Immature natural killer cell (primary cell): ENCODE measurements at places on chromosomes 6 and 20.
A peak's percentile ranks its signal among the peaks of the same experiment; 100 is the strongest.

- DNase-seq: peak; percentile 29
These were observed 36.7 kb downstream of the MAN1A1 start for GRCh38 chr6:119312875-119313338.

DNA sequence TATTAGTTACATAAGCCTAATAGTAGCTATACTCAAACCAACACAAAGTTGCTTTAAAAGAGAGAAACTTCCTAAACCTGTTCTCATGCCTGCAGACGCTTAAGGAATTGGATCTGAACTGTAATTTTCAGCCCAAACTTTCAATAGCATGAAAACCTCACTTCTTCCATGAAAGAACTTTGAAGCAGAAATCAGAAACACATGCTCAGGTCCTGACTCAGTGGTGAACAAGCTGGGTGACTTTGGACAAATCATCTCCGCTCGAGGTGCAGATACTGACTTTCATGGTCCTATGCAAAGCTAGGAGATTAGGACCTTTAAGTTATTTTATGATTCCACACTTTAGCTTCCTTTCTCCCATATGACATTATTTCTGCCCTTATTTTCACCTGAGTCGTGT, 36.5 kb downstream of the NOX3 start:
- DNase-seq: no peak

DNA sequence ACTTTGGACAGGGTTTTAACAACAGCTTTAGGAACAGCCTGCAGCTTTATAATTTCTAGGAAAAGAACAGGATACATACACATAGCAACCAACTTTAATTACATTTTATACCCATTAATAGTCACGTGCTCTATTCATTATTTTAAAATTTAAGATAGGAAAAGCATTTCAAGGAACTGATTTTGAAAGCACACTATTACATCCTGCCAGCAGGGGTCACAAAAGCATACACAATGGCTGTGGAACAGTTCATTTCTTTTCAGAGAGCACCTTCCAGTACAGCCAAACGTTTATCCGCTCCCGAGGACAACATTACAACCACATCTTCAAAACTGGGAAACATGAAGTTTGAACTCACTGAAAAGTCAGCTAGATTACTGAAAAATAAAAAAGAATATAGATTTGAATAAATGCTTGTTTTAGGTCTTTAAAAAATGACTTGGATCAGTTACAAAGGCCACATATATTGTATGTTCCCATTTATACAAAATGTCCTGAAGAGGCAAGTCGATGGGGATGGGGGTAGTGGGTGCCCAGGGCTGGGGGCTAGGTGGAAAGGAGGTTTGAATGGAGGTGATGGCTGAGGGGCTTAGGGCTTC, 104.6 kb upstream of the EXOC2 start:
- no peak for DNase-seq

- no peak for DNase-seq
These were observed 312.8 kb upstream of the JAG1 start for GRCh38 chr20:10986586-10986985.

GRCh38 chr6:56795466-56796195, 152.9 kb upstream of the DST start:
- no peak for DNase-seq

- DNase-seq: no peak
These were observed 624 bp upstream of the NPEPL1 start for GRCh38 chr20:58691773-58692578.

DNA sequence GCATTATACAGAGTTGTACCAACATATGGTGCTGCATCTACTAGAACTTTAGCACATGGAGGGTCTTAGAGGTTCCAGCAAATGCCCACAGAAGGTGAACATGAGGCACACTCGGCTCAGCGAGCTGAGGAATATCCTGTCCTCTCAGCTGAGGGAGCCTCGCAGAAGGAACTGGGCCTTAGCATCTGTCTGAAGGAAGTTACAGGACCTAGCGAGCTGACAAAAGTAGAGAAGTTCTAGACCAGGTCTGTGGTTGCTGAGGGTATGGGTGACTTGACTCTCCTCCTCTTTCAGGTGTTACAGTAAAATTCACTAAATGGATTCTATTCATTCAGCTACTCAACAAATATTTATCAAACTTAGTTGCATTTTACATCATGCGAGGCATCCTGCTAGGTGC, 157.2 kb downstream of the ZDHHC14 start:
- DNase-seq: peak; percentile 20

- DNase-seq: no peak
These were observed 58.8 kb upstream of the TAGAP start for GRCh38 chr6:159103396-159104162.

GRCh38 chr6:47655719-47656595, 42.4 kb upstream of the ADGRF4 start:
- DNase-seq: peak; percentile 10

DNA sequence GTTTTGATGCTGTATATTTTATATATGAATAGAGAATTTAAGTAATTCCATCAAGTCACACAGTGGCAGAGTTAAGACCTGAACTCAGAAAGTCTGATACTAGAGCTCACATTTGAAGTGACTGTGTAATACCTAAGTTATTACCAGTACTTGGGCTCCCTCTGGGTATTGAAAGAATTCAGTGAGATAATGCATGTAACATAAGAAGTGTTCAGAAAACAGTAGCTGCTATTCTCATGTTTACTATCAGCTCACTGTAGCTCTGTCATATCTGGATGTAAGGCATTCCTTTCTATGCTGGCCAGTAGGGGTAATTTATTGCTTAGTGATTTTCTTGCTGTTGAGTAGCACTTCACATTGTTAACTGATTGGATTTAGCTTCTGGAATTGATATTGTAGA, 44.6 kb downstream of the NKX2-4 start:
- no peak for DNase-seq
